Right lobe of liver (tissue), 6 donors: ENCODE measurements at places on chromosomes 5 and 9. TPM values are rescaled to one million over a fixed set of nuclear protein-coding genes. Genes with fewer than 3 reads are reported as not detected.

The GNA14 gene
- total RNA-seq: 4.2 TPM

DNA sequence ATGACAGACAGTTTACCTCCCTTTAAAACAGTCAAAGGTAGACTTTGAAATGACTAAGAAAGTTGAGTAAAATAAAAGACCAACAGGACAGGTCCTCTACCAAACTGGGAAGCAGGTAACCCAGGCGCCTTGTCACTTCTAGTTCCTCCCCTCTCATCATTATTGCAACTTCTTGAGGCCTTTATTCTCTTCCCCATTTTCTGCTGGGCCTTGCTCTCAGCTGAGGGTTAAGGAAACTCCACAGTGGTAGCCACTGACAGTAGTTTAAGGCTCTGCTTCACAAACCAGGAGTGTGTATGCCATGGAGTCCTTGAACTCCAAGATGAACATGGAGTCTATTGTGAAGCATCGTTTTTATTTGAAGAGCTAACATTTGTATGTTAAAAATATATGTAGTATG is 36.9 kb upstream of the TCERG1 start:
- DNase-seq: no peak

DNA sequence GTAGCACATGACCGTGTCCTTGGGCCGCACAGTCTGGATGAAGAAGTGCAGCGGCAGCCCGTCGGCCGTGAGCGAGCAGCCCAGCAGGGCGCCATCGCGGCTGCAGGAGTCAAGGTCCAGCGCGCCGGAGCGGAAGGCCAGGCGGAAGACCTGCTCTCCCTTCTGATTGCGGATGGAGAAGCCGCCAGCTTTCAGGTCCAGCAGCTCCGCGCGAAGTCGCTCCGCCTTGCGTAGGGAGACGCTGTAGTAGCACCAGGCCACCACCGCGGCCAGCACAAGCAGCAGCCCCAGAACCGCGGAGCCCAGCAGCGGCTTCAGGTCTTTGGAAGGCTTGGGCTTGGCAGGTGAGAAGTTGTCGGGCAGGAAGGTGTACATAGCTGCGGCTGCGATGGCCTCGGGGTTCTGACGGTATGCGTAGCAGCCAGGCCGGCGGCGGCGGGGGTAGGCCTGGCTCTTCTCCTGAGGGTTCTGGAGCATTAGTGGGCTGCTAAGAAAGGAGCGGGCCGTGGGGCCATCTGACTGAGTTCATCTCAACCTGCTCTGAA is 4.2 kb downstream of the MYORG start:
- no peak for DNase-seq

GRCh38 chr9:792331-793260 is 48.9 kb upstream of the DMRT1 start:
- no peak for DNase-seq

- DNase-seq: no peak
Measured at GRCh38 chr9:86706391-86706790, 240.9 kb downstream of the GAS1 start.

DNA sequence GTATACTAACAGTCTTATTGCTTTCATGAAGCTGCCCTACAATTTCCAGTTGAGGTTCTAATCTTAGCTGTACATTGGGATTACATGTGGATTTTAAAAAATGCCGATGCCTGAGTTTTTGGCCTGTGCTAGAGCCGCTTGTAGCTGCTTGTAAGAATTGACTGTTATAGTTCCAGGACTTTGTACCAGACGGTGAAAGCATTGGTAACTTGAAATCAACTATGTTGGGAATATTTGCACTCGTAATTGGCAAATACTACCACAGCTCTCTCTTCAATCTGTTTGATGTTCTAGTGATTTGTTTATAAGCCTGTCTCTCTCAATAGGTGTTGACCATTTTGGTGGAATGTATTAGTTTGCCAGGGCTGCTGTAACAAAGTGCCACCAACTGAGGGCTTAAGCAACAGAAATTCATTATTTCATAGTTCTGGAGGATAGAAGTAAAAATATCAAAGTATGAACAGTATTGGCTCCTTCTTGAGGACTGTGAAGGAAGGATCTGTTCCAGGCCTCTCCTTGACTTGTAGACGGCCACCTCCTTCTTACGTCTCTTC is 50.5 kb upstream of the DHFR start:
- no peak for DNase-seq

GRCh38 chr9:81598123-81598497 is 91.2 kb downstream of the TLE1 start:
- DNase-seq: no peak

GRCh38 chr9:22446950-22447617 is 460 bp downstream of the DMRTA1 start:
- peak; percentile 83 for DNase-seq

DNA sequence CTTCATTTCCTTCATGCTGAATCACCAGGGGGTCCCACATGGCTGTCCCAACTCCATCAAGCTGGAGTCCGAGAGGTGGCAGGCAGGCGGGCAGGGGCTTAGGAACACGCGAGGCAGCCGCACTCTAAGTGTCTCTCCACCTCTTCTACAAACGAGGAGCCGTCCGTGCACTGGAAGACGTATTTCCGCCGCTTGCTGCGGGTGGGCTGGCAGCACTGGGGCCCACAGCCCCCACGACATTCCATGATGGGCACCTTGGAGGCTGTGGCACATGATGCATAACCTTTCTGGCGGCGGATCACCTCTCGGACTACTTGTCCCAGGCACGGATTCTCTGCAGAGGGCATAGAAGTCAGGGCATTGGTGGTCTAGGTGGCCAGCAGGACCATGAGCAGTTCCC is 87.2 kb upstream of the PANK3 start:
- DNase-seq: no peak

DNA sequence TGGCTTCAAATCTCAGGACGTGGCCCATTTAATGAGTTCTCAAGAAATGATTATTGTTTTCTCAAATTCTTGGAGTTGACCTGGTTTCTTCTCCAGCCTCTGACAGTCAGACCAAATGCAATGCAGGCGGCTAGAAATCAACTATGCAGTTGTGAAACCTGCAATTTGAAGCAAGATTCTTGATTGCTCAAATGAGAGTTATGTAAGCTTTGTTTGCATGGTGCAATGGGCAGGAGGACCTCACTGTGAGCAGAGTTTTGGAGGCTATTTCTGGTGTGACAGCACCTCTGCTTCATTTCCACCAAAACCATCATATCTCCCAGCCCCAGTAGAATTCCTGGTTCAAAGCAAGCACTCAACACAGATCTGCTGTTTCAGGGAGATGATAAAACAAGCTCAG is 500.0 kb upstream of the KLF4 start:
- DNase-seq: no peak

The SPINK7 gene
- not detected for total RNA-seq

DNA sequence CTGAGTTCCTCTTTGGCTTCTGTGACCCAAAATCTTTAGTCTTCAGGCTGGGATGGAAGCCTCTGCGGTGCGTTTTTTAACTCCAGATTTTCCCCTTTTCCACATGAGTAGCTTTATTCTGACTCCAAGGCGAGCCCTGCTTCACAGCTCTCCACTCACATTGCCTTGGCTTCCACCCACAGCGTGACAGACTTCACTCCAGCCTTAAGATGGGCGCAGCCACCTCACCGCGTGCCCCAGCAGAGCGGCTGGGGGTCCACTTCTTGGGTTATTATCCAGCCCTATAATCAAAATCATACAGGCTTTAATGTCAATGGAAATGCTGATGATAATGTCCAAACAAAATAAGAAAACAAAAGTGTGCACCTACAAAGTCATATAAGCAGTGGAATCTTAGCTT is 1.2 kb downstream of the EXOC3 start:
- DNase-seq: no peak

DNA sequence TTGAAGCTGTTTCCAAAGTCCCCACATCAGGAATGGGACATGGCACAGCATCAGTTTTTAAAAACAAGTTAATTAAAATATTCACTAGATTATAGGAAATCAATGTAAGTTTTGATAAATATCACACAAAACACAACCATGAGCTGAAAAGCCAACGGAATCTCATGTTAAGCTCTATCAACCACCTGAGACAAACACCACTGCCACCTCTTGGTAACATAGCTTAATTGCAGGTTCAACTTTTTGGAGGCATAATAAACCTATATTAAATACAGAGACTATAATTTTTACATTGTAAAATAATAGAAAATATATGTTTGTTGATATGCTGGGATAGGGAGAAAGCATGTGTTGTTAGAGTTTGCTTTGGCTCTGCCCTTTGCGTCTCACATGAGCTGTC is 126.1 kb downstream of the SV2C start:
- DNase-seq: no peak

DNA sequence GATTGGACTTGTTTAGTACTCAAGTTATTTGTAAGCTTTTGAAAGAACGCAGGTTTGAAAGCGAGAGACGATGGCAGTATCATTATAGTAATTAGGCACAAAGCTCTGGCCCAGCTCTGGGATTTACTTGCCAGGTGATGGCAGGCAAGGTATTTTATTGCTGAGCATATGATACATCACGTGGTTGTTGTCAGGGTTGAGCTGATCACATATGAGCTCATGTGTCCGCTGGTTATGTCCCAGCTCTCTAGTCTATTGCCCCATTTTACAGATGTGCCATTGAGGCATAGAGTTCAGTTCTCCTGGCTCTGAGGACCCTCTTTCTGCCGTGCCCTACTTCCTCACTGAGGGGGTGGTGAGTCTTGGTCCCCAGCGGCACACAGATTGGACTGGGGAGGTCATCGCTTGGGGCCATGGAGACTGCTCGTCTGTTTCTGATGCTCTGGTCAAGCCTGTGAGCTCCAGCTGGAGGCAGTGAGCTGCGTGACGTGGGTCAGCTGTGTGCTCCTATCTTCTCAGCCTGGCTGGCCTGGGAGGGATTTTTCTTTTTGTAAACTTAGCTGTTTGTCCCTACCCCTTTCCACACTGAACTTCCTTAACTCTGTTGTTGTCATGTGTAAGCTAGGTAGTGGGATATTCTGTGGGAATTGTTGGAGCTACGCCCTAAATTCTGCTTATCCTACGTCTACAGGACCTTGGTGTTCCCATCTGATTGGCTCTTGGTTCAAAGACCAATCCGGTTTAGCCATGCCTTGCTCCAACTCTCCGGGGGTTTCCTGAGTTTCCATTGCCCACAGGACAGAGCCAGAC is 2.2 kb downstream of the NXNL2 start:
- DNase-seq: no peak

The C1QTNF3 gene
- total RNA-seq: 7.7 TPM

GRCh38 chr9:127970401-127971313 is 10.1 kb downstream of the EEIG1 start:
- no peak for DNase-seq

- no peak for DNase-seq
Measured at GRCh38 chr5:131382407-131383395, 118.8 kb downstream of the CDC42SE2 start.

GRCh38 chr9:10396615-10397014 is 216.2 kb downstream of the PTPRD start:
- no peak for DNase-seq

- DNase-seq: peak; percentile 25
Measured at GRCh38 chr5:115179030-115179393, 9.3 kb upstream of the TRIM36 start.

DNA sequence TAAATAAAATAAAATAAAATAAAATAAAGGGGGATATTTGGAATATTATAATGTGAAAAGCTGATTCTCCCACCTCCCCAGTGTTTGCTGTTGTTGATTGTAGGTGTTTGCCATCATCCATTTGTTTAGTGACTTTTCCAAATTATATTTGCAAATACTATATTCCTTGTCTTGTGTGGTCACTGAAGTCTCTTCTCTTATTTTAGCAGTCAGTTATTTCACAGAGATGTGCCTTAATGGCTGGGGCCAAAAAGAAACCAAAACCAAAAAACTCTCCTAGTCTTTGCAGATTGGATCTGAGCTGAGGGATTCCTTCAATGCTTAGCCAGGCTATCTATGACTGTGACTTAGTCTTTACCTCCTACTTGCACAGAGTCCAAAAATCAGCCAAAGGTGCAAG is 70.9 kb upstream of the ZNF169 start:
- DNase-seq: no peak

DNA sequence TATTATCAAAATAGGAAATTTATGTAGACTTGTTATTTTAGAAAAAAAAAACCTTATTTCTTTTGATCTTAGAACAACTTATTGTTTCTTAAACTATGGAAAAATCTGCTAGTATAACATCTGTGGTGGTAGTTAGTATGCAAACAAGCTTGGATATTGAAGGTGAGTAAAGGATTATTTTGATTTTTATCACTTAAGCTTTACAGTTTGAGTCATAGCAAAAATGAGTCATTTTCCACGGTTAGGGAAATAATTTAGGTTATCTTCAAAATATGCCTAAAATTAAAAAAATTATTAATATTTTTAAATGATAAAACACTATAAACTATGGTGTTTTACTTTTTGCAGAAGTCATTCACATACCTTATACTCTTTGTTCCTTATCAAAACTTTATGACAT is 107.2 kb upstream of the DHFR start:
- no peak for DNase-seq

- DNase-seq: no peak
Measured at GRCh38 chr5:59485107-59485506, 408.4 kb downstream of the PDE4D start.

DNA sequence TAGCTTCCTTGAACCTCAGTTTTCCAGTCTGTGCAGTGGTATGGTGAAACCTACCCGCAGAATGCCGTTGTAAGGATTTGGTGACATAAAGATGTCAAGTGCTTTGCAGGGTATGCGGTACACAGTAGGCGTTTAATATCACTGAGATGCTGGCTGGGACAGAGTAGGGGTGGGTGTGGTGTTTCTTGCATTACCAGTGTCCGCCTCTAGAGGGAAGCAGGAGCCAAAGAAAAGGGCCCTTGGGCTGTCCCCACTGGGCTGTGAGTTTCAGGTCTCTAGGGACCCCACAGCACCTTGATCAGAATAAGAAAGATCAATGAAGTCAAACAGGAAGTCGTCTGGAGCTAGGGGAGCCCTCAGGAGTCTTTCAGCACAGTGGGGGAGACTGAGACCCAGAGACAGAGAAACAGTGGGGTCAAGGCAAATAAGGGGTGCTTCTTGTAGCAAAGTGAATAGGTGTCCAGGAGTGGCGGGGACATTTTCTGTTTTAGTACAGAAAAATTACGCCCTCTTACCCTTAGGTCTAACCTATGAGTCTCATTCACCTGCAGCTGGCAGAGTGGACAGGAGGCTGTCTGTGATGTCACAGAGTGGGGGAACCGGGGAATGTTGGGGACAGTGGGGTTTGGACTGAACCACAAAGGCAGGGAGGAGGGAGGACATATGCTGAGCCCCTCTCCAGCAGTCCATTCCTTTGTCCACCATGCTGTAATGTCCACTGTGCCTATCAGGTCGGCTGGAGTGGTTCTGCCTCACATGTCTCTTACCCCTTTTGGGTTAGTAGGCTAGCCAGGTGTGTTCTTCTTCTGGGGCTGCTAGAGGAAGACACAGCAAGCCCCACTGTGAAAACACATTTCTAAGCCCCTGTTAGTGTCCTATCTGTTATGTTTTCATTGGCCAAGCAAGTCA is 4.7 kb upstream of the TEX53 start:
- DNase-seq: no peak

GRCh38 chr9:136584934-136585333 is 39.1 kb upstream of the NOTCH1 start:
- no peak for DNase-seq

The INPP5E gene
- 6.0 TPM for total RNA-seq
